ENCODE measurements at places on chromosomes 6 and 20.
A peak's percentile ranks its signal among the peaks of the same experiment; 100 is the strongest.

DNA sequence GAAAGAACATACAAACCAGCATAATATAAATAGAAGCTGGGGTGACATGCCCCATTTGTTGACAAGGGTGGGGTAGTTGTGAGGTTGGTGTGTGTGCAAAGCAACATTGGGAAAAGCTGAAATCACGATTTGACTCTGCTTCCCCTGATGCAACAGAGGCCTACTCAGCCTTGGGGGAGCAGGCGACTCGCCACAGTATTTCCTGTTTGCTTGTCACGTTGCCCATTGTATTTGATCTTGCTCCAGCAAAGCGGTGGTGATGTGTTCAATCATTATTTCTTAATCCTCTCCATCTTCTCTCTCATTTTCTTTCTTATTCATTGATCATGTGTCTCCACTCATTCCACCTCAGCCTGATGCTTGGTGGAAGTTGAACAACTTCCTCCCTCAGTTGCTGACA, 165.8 kb upstream of the CITED2 start:
- DNase-seq: peak; percentile 57

GRCh38 chr6:4902363-4902762, 101.5 kb downstream of the RPP40 start:
- DNase-seq: no peak

DNA sequence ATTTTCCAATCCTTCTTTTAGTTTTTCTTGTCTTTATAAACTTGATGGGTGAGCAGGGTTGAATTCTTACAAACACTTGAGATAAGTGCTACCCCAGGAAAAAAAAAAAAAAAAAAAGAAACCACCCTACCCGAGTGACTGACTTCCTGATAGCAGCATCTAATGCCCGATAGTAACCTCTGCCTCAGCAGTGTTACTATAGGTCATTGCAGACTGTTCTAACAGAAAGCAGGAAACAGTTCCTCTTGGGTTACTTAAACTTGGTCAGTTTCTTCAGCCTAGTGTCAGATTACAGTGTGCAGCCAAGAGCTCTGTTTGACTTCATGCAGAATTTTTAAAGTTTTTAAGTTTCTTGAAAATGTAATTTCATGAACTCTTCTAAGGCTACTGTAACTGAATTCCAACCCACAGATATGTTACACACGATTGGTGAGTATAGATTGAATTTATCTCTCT, 2.1 kb downstream of the MYLIP start:
- peak; percentile 12 for DNase-seq

- no peak for DNase-seq
Measured at GRCh38 chr6:32108094-32108627, 977 bp downstream of the TNXB start.

GRCh38 chr6:1139155-1139890, 172.6 kb upstream of the FOXQ1 start:
- DNase-seq: no peak

DNA sequence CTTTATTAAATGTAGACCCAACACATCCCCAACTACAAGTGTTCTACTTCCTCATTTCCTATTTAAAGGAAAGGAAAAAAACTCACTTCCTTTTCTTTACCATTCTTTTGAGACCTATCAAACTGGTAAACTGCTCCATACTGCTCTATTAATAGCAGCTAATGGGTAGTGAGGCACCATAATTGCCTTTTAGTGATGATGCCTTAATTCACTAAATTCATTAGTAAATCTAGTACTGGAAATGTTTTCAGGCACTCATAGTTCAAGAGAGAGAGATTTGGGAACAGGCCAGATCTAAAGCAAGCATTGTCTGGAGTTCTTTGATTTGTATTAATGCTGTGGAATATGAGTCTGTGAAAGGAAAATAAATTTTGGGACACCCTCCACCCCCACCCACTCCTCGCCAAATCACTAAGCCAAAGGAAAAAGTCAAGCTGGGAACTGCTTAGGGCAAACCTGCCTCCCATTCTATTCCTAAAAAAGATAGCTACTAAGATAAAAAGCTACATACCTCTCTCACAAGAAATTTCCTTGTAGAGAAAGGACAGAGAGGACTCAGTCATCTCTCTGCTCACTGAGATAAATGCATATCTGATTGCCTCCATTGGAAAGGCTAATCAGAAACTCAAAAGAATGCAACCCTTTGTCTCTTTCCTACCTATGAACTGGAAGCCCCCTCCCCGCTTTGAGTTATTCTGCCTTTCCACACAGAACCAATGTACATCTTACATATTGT, 13.6 kb upstream of the IBTK start:
- no peak for DNase-seq

GRCh38 chr6:157503018-157503747, 122.2 kb downstream of the ZDHHC14 start:
- DNase-seq: no peak

DNA sequence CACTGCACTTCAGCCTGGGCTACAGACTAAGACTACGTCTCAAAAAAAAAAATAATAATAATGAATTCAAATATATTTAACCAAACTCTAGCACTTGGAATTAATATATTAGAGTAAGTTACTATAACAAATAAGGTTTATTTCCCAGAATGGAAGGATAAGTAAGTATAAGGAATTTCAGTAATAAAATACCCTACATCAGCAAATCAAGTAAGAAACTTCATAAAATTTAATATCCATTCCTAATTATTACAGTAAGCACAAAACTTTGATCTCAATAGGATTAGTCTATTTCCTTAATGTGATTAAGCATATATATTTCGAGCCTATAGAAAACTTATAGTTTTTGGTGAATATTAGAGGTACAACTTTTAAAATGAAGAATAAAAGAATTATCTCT, 36.7 kb upstream of the SDHAF4 start:
- no peak for DNase-seq

- no peak for DNase-seq
Measured at GRCh38 chr20:50111829-50112495, 988 bp downstream of the UBE2V1 start.

GRCh38 chr20:15900443-15900842, 672.8 kb downstream of the KIF16B start:
- DNase-seq: no peak

GRCh38 chr6:3946778-3947177, 97.6 kb downstream of the FAM50B start:
- DNase-seq: no peak

DNA sequence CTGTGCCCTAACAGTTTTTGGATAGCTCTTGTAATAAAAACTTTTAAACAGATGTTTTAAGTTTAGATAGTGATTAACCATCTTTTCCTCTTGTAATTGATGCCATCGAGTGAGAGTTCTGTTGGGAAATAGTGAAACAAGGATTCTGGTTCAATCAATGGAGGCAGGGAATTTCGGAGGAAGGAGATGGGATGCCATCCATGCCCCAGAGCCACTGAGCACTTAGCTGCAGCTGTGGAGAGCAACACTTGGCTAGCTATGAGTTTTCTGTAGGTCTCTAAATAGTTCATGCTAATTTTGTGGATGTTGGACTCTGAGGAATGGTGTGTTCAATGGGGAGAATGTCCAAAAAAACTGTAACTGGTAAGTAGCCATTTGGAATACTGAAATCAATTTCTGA, 16.7 kb downstream of the CBFA2T2 start:
- DNase-seq: no peak

DNA sequence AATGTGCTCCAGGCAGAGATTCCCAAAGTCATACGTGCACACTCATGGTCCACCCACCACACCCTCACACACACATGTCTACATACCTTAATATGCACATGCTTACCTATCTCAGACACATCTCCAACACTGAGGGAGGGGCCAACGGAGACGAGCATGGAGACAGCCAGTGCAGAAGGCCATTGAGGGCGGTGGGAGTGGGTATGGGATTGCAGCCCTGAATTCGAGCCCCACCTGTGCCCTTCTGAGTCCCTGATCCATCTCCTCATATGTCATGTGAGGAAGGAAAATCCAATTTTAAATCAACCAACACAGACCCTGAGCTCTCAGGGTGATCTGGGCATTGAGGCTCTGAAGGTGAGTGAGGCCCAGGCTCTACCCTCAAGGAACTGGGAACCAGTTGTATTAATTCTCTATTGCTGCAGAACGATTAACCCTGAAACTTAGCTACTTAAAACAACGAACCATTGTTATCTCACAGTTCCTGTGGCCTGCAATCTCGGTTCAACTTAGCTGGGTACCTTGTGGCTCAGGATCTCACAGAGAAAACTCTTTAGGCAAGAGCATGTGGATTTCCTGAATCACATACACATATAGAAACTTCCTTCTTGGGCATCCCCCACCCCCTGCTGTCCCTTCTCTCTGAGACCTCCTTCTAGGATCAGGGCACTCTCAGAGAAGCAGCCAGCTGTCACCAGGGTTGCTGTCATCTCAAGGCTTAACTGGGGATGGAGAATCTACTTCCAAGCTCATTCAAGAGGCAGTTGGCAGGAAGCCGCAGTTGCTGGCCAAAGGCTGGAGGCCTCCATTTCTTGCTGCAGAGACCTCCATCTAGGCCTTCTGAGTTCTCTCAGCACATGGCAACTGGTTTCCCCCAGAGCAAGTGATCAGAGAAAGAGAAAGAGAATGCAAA, 28.3 kb downstream of the GLP1R start:
- no peak for DNase-seq

- no peak for DNase-seq
Measured at GRCh38 chr6:16855460-16855859, 94.2 kb upstream of the ATXN1 start.

- DNase-seq: no peak
Measured at GRCh38 chr6:93516441-93516840, 97.1 kb upstream of the EPHA7 start.

- DNase-seq: no peak
Measured at GRCh38 chr6:85482206-85482904, 32.5 kb downstream of the NT5E start.

DNA sequence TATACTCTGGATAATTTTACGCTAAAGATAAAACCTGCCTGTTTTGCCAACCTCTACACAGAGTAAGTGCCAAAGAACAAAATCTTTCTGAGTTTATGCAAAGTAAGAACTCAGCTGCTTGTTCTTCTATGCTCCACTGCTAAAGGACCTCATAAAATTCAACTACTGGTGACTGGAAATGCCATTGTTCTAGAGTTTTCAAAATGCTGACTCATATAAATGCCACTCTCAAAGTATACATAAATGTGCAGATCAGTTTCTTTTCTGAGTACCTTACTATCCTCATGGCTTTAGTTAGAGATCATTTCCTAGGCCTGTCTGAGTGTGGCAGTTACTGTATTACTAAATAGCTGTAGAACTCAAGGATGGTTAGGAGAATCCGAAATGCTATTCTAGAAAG, 45.6 kb downstream of the LYRM4 start:
- no peak for DNase-seq

- no peak for DNase-seq
Measured at GRCh38 chr6:134453792-134454510, 136.0 kb upstream of the SGK1 start.

DNA sequence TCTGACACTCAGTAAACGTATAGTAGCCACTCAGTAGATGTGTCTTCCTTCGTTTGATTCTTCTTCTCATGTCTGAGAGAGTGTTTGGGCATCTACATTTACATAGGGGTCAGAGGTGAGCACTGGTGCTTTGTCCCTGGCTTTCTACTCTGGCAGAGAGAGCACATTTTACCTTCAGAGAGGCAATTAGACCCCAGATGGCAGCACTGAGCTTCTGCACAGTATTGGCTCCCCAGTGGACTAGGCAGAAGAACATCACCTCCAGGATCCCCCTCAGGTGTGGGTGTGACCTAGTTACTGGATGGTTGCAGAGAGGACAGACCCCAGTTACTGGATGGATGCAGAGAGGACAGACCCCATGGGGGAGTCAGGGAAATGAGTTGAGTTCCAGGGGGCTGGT, 327.2 kb downstream of the DHX35 start:
- no peak for DNase-seq

GRCh38 chr6:25009393-25009710, 73.6 kb upstream of the RIPOR2 start:
- DNase-seq: no peak

DNA sequence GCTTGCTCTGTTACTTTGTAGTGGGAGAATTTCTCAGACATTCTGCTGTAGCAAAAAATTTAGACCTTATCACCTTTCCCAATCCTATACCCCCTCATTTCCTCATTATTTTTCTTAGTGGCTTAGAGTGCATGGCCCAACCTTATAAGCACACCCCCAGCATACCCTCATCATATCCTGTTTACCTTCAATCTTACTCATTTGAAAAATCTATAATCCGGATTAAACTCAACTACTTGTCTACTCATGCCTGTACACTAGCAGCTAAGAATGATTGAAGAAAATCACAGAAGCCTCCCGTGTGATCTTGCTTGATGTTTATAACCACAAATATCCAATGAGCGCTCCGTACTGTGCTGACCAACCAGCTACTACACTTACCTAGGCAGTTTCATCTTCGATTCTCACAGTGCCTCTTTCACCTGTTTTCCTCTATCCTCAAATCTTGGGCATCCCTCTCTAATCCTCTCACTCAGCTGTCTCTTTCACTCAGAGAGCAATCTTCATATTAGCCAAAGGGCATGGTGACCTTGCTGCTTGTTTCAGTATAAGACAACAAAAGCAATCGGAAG, 36.6 kb downstream of the AIG1 start:
- no peak for DNase-seq

DNA sequence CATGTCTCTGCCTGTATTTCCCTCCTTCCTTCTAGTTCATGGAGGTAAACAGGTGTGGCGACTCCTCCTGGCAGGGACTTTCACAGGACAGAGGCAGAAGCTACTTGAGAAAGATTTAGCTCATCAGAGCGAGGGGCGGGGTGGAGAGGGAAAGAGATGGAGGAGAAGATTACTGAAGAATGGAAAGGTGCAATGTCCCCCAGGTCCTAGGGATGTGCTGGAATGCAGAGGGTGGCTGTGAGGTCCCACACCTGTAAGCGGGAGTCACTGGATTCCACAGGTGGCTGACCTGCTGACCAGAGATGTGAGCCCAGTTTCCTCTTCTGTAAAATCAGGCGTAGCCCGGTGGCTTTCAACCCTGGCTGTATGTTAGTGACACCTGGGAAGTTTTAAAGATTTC, 199.2 kb upstream of the SULF2 start:
- DNase-seq: no peak

- DNase-seq: no peak
Measured at GRCh38 chr6:158027590-158028285, 46.1 kb downstream of the SYNJ2 start.
